Stimulated activated CD4-positive, alpha-beta T cell treated with anti-CD3 and anti-CD28 coated beads, Interleukin-15, amount 100 ng/mL, for 24 hours (primary cell): ENCODE measurements at places on chromosomes 5 and 9.

DNA sequence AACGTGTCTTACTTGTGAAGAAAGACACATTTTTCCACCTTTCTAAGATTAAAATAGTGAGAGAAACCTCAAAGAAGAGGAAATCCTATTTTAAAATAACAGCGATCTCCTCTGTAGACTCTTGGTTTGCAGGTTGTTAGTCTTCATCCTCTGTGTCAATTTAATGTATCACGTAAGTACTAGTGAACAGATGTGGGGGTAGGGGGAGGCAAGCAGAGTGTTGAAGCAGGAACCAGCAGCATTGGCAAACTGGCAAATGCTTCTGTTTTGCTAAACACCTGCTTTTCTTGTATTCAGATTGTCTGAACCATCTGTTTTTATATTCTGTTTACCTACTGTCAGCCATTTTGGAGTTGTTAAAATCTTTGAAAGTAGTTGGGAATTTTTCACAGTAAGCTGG is 159.3 kb upstream of the TLX3 start:
- no peak for DNase-seq

- no peak for DNase-seq
Measured at GRCh38 chr5:131224387-131225201, 39.3 kb upstream of the CDC42SE2 start.

- no peak for DNase-seq
Measured at GRCh38 chr9:21856301-21857094, 54.1 kb downstream of the MTAP start.

- DNase-seq = no peak
Measured at GRCh38 chr5:72552041-72552557, 44.9 kb upstream of the ZNF366 start.

DNA sequence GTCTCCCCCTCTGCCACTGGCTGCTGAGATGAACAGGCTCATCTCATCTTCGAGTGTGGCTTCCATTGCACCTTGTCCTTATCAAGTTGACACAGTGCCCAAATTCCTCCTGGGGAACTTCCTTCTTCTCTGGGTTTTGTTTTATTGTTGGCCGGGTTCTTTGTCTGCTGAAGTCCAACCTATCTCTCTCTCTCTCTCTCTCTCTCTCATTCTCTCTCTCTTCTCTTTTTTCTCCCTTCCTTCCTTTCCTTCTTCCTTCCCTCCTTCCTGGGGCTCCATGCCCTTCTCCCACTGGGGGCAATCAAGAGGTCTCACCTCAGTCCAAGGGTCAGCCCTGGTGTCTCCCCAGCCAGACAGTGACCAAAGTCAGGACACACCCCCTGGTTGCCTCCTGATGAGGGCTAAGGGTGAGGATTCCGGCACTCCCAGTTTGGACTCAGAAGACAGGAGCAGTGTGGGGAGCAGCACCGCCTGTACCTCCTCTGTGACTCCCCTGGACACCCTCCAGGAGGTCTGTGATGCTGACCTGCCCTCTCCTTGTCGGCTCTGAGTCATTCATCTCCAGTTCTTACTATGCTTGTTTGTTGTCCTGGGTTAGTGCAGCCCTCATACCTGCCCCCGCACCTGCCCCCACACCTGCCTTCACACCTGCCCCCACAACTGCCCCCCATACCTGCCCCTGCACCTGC is 30.7 kb downstream of the KCNT1 start:
- no peak for DNase-seq

DNA sequence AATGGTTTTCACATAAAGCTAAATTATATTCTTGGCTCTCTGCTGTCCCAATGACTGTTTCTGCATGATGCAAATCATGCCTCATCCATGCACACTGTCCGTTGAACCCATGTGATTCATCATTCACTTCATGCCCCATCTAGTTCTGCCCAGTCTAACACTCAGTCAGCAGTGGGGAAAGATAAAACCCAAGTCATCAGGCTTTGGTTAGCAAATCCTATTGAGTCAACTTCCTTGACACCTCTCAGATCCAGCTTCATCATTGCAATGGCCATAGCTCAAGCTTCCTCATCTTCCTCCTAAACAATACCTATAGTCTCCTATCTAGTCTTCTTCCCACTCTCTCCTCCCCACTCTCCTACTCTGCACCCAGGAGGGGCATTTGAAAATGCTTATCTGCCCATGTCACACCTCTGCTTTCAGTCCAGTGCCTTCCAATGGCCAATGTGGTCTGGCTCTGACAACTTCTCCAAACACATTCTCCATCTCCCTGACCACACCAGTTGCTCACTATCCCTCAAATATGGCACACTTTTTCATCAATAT is 266.0 kb upstream of the TRIM32 start:
- DNase-seq = no peak

DNA sequence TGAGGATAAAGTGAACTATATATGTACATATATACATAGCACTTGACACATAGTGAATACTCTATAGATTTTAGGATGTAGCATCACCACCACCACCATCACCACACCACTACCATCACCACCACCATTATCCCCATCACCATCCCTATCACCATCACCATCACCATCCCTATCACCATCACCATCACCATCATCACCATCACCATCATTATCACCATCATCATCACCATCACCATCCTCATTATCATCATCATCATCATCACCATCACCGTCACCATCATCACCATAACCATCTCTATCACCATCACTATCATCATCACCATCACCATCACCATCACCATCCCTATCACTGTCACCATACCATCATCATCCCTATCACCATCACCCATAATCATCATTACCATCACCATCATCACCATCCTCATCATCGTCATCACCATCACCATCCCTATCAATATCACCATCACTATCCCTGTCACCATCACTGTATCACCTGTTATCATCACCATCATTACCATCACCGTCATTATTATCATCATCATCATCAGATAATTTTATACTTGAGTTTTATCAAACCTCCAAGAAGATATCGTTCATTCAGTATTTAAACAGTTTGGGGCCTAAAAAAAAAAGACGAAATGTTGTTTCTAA is 109.4 kb downstream of the CFAP90 start:
- DNase-seq = no peak

DNA sequence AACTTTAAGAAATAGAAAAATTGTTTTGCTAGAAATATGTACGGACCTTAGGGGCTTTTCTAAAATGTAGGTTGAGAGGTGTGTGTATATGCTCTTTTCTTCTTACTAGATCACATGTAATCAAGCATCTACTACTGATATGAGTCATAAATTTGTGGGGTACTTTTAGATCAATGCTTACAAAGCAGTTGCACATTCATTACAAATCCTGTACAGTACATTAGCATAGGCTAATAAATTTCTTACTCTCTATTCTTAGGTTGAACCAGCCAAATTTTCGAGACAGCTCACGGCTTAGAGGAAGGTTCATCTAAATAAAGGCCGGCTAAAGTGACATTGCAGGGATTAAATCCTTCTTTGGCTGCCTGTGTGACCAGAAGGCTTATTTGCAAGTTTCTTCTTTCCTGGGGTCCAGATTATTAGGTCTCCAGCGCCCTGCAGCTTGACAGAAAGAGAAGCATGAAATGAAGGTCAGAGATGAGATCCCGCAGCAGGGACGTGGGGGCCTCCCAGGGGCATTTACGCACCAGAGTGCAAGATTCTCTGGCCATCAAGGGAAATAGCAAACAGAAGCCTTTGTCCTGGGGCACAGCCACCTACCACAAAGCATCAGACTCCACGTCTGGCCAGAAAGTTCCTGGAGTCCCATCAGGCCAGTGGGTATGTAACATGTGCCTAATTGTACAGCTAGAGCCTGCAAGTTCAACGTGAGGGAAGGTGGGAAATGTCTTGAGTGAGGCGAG is 53.0 kb downstream of the NIM1K start:
- no peak for DNase-seq

DNA sequence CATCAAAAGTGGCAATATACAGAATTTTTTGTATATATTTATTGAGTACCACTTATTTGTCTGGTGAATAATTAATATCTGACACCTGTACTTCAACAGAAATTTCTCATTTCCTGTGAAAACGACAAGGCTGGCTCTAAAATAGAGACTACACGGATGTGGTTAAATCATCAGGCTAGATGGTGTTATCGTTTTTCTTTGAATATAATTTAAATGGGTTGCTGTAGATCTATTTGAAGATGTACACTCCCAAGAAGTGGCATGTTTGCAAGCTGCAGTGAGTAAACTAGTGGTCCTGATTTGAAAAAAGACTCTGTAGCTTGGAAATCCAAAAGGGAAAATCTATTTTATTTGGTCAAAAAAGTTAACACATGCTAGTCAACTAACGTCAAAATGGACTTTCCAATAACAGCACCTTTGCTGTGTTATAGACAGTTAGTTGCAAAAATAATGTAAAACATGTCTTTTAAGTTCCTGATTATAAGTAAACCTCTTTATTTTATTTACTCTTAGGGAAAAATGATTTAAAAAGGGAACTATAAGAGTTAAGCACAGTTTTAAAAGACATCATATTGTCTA is 13.8 kb downstream of the ST8SIA4 start:
- no peak for DNase-seq

GRCh38 chr5:75052192-75053053 is at the start of gene GCNT4:
TSS of gene GCNT4 (minus strand) at chr5:75052558. CDS start at chr5:75030037, 22,521 bp downstream.
- DNase-seq = peak; percentile 61

DNA sequence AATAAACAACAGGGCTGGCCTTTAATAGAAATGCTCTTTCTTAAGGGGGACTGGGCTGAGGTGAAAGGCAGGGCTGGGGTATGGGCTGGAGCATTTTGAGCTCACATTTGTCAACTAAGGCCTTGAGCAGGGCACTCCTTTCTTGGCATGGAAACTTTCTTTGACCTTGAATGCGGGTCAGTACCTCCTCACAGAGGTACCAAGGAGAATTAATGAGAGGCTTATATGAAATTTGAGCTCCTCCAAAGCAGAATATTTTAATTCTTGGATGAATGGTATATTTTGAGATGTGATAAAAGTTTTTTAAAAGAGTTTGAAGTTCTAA is 3.1 kb downstream of the CYSTM1 start:
- no peak for DNase-seq

GRCh38 chr9:96232539-96233241 is 69.3 kb downstream of the HSD17B3 start:
- peak; percentile 54 for DNase-seq

DNA sequence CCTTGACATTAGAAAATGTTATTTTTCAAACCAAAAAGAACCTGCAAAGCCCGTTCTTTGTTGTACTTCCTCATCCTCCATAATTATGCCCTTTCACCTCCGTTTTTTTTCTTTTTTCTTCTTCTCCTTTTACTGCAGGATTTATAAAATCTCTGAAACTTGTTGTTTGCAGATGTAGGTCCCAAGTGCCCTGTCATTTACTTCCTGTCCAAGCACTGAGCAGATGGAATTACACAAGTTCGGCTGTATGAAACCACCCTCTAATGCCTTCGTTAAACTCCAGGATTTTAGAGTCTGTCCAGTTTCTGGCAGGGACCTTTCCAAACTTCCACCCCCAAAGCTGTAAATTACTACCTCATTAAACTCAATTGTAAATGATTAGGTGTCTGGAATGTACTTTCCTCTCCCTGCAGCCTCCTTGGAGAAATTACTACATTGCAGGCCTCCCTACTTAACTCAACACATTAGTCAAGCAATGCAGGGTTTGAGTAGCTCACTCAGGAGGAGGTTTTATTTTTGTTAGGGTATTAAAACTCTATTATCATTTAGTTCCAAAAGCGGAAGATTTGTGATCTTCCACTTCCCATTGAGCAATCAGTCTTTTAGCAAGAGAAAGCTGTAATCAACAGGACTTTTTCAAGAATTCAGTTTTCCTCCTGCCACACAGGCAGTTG is 125.6 kb upstream of the LPAR1 start:
- no peak for DNase-seq

- DNase-seq = no peak
Measured at GRCh38 chr5:28281351-28281750, 1243.0 kb upstream of the CDH9 start.

DNA sequence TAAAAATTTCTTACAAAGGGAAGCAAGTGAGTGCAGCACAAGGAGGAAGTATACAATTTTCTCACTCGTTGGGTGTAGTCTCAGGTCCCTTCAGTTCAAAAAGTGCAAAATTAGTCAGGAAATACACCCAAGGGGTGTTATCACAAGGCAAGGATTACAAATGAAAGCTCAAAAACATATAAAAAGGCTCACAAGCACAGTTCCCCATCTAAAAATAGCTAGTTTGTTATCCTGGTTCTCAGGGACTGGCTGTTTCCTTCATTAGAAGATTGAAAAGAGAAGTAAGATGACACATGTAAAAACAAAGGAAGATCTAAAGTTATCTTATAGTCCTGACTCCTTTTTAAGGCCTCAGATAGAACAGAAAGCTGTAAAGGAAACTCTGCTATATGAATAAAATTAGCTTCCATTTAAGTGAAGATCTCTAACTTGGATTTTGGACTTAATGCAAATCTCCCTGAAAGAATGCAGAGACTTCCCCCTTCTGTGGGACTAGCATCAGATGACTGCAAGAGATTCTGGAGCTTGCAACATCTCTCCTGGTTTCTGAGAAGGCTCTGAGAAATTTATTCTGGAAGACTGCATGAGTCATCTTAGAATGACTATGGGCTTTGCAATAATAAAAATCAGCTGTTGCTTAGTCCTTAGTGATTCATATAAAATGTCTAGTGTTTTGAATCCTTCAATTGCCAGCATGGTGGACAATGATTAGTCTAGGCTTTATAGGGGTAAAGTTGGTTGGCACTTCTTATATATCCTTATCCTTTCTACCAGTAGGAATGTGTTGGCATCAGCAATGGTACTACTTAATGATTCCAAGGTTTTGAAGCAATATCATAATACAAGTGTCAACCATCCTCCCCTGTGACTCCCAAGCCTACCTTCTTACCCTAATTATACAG is 25.4 kb downstream of the DAB2 start:
- no peak for DNase-seq

- no peak for DNase-seq
Measured at GRCh38 chr9:123300554-123300953, 32.2 kb upstream of the STRBP start.

- DNase-seq = no peak
Measured at GRCh38 chr9:125433461-125434011, 171.9 kb downstream of the GAPVD1 start.

DNA sequence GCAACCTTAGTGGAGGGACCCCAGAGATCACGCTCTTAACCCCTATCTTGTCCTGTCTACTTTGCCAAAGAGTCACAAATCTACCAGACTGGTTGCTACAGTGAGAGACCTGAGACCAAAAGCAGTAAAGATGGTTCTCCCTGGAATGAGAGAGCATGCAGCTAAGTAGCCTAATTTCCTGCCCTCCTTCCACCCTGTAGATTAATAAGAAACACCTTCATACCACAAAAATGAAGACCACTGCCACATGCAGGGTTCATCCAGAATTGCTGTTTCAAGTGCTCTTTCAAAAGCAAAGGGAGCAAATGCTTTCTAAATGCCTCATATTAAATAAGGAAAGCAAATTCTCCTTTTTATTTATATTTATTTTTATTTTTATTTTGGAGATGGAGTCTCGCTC is 119.1 kb downstream of the UGCG start:
- no peak for DNase-seq

GRCh38 chr5:158313027-158313732 is 454.2 kb upstream of the CLINT1 start:
- no peak for DNase-seq

GRCh38 chr5:27034565-27034964 is 3.8 kb downstream of the CDH9 start:
- no peak for DNase-seq
